ENCODE measurements at places on chromosomes 5 and 9. TPM values are rescaled to one million over a fixed set of nuclear protein-coding genes. Genes with fewer than 3 reads are reported as not detected.
A peak's percentile ranks its signal among the peaks of the same experiment; 100 is the strongest.

DNA sequence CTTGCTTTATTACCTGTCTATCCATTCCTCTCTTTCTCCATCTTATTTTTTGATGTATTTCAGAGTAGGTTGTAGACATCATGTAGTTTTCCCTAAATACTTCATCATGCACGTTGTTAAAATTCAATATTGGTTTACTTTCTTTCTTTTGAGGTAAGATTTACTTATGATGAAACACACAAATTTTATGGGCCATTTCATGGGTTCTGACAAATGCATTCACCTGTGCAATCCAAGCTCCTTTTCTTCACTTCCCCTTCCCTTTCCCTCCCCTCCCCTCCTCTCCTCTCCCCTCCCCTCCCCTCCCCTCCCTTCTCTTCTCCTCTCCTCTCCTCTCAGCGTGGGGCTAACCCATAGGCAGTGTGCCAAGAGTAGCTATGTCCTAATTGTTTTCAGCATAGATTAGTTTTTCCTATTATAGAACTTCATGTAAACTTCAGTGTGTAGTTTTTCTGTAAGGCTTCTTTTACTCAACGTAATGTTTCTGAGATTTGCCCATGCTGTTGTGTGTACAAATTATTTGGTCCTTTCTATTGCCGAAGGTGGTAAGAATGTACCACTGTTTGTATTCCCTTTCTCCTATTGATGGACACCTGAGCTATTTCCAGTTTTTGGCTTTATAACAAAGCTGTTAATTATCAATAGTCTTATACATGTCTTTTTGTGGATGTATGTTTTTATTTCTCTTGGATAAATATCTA is 92.9 kb upstream of the CLINT1 start:
- no peak for DNase-seq

The CARD9 gene
- 1.5 TPM for total RNA-seq

The LCN1 gene
- total RNA-seq, result not detected

DNA sequence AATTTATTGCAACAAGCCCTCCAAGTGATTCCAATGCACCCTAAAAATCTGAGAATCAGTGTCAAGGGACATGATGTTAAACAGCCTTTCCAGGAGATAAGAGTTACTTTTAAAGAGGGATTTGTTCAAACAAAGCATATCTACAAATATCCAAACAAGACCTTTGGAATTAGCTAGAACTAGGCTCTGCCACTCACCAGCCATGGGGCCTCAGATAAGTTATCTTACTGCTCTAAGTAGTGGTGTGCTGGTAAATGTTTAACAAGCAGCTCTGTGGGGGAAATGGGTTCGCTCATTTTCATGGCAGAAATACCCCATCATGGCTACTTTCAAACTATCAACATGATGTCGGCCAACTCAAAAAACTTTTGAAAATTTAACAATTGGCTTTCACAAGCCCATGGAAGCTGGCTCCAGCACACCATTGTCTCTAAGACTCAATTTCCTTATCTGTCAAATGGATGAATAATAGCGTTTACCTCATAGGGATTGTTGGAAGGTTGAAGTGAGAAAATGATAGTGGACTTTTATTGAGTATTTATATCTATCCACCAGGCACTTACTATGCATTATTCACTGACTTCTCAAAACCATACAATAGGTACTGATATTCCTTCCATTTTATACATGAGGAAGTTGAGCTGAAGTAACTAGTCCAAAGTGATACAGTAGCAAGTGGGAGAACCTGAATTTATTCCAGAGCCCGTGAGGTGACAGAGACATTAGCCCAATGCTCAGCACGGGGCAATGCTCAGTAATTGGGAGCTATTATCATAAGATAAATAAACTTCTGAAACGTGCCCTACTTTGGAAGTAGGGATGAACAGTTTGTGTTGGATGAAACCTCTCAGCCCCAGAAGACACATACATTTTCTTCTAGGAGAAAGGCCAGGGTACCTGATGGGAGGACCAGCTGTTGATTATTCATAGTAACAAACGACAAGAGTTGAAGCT is 43.2 kb downstream of the SH3RF2 start:
- no peak for DNase-seq

DNA sequence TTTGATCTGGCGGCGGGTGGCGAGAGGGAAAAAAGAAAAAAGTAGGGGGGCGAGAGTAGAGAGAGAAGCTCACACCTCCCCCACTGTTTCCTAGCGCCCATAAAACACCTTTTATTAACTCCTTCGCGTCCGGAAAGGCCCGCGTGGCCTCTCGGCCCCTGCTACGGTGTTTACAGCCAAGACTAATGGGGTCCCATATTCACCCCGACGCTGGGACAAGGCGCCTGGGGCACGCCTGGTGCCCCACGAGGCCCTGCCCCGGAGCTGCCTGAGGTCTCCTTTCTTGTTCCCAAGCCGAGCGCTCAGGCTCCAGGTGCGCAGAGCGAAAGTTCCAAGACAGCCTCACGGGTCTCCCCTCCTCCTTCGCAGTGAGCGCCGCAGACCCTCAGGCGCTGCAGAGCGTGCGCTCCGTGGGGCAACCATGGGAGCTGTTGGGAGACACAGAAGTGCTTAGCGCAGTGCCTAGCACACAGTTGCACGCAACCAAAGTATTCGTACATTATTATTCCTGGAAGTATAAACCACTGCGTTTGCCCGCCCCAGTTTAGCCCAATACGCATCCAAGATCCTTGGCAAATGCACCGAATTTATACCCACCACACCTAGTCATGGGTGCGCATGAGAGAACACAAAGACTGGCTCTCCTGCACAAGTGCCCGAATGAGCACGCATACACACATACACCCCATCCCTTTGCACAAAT is 4.3 kb downstream of the HAND1 start:
- no peak for DNase-seq

- no peak for DNase-seq
Measured at GRCh38 chr9:126342621-126343031, 16.0 kb downstream of the MVB12B start.

- DNase-seq, result no peak
Measured at GRCh38 chr5:179700401-179700918, 1.7 kb downstream of the CANX start.

GRCh38 chr5:54226215-54226614 is 84.2 kb downstream of the ARL15 start:
- DNase-seq, result no peak

DNA sequence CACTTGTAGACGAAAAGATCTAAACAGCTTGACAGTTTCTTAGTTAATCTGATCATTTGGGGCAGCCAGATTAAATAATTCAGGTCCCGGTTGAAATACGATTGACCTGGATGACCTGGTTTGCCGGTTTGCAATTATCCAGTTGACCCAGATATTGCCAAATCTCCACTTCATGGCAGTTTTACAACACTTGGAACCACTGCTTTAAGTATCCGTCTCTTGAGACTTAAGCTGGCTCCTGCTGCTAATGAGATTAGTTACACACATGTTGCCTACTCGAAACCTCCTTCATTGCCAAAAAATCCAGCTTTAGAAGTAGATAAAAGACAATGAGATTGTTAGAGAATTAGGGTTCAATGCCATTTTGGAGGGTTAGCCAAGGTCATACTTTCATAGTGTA is 136.2 kb upstream of the HAPLN1 start:
- DNase-seq, result no peak

DNA sequence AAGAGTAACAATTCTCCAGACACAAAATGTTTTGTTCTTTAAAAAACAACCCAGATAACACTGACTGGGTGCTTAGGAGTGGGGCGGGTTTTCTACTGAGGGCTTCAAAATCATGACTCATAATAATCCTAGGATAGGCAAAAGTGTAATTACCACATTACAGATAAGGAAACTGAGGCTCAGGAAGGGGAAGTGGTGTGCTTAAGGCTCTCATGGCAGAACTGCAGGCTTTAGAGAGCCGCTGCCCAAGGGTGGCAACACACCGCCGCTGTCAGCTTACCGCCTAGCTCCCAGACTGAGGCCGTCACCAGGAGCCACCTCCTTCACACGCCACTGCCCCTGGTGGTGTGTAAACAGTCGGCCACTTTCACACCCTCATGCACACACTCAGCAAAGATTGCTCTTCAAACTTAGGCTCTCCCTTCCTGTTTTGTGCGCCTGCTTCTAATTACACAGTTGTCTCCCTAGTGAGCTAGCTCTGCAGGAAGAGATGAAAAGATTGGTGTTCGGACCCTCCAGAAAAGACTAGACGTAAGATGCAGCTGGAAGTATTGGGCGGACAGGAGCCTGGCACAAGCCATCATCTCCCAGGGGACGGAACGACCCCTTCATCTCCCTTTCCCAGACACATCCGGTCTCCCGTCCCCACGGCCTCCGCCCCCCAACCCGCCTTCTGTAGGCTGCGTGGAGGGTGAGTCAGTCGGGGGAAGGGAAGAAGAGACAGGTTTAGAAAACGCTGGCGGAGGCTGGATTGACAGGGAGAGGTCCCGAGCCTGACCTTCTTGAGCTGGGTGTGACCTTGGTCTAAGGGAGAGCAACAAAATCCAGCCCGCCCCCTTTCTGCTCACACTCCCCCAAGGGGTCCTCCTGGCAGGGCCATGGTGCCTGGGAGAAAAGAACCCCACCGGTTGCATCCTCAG is 162.7 kb downstream of the SYK start:
- no peak for DNase-seq

DNA sequence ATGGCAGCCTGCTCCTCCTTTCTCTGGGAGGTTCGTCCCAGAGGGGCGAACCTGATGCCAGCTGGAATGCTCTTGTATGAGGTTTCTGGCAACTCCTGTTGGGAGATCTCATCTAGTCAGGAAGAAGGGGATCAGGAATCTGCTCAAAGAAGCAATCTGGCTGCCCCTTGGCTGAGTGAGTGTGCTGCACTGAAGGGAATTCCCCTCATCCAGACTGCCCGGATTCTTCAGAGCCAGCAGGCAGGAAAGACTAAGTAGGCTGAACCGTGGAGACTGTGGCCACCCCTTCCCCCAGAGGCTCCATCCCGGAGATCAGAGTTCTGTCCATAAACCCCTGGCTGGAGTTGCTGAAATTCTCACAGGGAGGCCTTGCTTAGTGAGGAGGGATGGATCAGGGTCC is 476.0 kb downstream of the CSNK1G3 start:
- no peak for DNase-seq

The LRRC19 gene
- total RNA-seq, result not detected

- DNase-seq, result no peak
Measured at GRCh38 chr5:139811274-139811607, 15.6 kb downstream of the PSD2 start.

The TOR1A gene
- 41.2 TPM for total RNA-seq

DNA sequence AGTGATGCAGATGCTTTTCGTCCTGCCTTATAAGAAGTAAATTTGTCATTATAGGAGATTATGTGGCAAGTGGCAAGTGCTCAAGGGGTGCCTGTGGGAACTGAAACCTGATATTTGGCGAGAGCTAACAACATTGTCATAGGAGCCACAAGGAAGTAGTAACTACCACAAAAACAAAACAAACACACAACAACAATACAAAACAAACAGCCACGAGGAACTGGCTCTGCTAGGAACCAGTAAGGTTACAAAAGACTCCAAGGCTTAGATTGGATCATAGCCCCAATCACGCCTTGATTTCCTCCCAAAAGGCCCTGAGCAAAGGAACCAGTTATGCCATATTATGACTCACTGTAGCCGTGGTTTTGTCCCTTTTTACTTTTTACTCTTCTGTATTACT is 1045.2 kb downstream of the CDH12 start:
- no peak for DNase-seq

The DRD1 gene
- total RNA-seq, result 0.77 TPM

The PTPRD gene
- 23.1 TPM for total RNA-seq

DNA sequence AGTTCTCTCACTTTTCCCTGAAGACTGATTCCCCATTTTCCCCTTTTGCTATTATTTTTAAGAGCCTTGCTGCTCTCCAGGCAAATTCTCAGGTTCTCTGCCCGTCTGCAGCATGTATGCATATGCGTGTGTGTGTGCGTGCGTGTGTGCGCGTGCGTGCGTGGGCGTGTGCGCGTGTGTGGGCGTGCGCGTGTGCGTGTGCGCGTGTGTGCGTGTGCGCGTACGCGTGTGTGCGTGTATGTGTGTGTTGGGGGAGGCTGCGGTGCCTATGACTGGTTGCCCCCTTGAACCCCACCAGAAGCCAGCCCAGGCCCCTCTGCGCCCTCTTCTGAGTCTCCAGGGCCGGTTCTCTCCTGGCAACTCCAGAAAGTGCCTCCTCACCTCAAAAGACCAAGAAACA is 987 bp upstream of the FOXI1 start:
- DNase-seq, result no peak

The BASP1 gene
- total RNA-seq, result 346 TPM

The SNAPC3 gene
- 24.2 TPM for total RNA-seq

The STPG3 gene
- total RNA-seq, result 4.2 TPM

The ADAMTS12 gene
- 0.09 TPM for total RNA-seq

DNA sequence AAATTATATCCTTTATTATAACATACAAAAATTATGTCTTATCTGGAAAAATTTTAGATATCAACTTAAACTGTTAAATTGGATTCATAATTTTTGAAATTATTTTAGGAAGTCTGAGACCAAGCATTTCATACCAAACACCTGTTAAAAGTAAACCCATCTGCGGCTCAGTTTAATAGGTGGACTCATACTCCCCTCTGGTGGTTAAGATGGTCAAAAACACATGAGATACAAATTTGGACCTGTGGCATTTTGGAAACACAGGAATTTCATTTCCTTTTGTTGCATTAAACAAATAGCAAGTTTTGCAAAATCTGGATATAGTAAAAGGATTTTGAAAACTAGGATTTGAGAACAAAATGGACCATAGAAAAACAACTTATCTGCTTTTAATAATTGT is 53.7 kb downstream of the RGMB start:
- peak; percentile 22 for DNase-seq

DNA sequence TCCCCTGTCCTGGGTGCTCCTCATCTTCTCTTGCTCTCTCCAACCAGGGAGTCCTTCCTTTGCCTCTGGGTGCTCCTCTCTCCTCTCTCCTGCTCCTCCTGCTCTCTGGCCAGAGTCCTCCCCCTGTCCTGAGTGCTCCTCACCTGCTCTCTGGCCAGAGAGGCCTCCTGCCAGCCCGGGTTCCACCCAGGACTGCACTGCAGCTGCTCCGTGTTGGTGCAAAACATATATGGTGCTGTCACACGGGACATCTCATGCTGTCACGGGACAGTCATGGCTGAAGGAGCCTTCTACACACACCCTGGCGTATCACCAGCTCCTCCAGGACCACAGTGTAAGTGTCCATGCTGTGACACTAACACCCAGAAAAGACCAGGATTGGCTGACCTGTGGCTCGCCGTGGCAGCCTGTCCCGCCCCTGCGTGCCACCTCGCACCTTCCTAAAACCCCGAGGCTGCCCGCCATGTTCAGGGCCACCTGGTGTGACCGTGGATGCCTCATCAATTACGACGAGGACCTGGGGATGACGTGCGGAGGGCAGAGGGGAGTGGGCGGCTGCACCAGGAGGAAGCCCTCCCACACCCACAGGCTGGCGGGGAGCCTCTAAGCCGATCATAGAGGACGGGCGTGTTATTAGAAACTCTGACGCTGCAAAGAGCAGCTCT is 27.9 kb upstream of the SLC6A3 start:
- no peak for DNase-seq

The PAX5 gene
- total RNA-seq, result 0.11 TPM

The TIMD4 gene
- total RNA-seq, result 7.5 TPM

The ZNF169 gene
- 21.2 TPM for total RNA-seq

DNA sequence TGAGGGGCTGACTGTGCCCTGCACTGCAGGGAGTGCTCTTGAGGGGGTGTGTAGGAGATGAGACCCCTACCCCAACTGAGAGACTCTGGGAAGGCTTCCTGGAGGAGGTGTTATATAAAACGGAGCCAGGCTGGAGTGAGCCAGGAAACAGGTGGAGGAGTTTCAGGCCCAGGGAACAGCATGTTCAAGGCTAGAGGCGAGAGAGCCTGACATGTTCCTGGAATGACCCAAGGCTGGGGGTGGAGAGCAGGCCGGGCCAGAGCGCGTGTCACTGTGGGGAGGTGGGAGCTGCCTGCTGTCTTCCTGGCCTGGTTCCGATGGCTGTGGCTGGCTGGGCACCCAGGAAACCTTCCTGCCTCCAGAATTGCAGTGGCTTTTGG is 48.7 kb downstream of the RXRA start:
- DNase-seq, result peak; percentile 49
